Liver (tissue), 10 donors: ENCODE measurements at places on chromosomes 16 and 17.

GRCh38 chr16:13421726-13422125, 498.2 kb upstream of the ERCC4 start:
- H3K4me3 ChIP-seq, result no peak overlapping the region
- DNase-seq, result no peak
- peaks cover 3% of the 10 kb centered on the region for H3K36me3 ChIP-seq

GRCh38 chr17:5621729-5622128, 37.4 kb upstream of the NLRP1 start:
- DNase-seq, result no peak
- no peak overlapping the region for H3K27ac ChIP-seq
- H3K27me3 ChIP-seq, result no peaks in the 10 kb centered on the region

- peaks cover 9% of the 10 kb centered on the region for H3K4me1 ChIP-seq
- peak within 1 kb of the TSS; percentile 81 for H3K4me3 ChIP-seq
- H3K27me3 ChIP-seq, result no peaks in the 10 kb centered on the region
Observed at GRCh38 chr17:41835800-41836549, at the start of gene NT5C3B. Gene NT5C3B (minus strand): TSS chr17:41836232. CDS start chr17:41836193, 39 bp downstream.

DNA sequence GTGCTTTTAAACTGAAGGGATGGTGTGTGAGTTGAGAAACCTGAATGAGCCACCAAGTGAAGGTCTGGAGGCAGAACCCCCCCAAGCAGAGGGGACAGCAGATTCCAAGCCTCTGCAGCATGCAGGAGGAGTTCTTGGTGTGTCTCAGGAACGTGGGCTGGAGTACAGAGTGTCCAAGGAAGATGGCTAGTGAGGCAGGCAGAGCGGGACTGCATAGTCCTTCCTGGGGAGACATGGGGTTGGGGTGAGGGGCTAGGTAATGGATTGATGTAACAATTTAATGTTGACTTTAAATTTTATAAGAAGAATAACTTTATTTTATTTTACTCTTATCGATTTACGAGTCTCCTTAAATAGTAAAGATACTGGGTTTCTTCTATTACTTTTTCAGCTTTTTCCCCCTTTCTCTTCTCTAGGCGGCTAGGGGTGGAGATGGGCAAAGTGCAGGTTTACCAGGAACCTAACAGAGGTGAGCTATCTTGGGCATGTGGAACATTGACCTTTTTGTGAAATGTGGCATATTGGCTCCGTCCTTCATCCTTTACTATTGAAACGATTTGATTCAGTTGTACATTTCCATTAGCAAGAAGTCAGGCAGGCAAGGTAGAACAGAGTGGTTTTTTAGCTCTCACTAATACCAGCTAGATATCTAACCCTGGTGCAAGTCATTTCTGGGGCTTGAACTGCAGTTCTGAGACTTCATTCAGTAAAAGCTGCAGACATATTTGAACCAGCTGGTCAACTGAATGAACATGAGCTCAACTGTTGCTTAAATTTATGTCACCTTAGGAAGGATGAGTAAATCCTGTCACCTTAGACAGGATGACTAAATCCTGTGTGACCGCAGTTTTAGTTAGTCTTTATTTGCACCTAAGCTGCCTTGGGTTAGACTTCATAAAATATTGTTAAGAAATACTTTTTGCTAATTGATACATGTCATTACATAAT, 9.2 kb downstream of the PRPSAP2 start:
- H3K4me1 ChIP-seq, result peaks cover 4% of the 10 kb centered on the region
- peak overlapping the region; percentile 28 for H3K27ac ChIP-seq
- no peak for DNase-seq
- no peaks in the 10 kb centered on the region for H3K27me3 ChIP-seq

GRCh38 chr17:17042384-17042736, at the start of gene MPRIP:
Gene MPRIP (plus strand): TSS chr17:17042457. CDS start chr17:17042849, 392 bp downstream.
- DNase-seq, result no peak
- H3K27me3 ChIP-seq, result no peaks in the 10 kb centered on the region
- H3K4me1 ChIP-seq, result peaks cover 41% of the 10 kb centered on the region
- no peaks in the 10 kb centered on the region for H3K36me3 ChIP-seq

DNA sequence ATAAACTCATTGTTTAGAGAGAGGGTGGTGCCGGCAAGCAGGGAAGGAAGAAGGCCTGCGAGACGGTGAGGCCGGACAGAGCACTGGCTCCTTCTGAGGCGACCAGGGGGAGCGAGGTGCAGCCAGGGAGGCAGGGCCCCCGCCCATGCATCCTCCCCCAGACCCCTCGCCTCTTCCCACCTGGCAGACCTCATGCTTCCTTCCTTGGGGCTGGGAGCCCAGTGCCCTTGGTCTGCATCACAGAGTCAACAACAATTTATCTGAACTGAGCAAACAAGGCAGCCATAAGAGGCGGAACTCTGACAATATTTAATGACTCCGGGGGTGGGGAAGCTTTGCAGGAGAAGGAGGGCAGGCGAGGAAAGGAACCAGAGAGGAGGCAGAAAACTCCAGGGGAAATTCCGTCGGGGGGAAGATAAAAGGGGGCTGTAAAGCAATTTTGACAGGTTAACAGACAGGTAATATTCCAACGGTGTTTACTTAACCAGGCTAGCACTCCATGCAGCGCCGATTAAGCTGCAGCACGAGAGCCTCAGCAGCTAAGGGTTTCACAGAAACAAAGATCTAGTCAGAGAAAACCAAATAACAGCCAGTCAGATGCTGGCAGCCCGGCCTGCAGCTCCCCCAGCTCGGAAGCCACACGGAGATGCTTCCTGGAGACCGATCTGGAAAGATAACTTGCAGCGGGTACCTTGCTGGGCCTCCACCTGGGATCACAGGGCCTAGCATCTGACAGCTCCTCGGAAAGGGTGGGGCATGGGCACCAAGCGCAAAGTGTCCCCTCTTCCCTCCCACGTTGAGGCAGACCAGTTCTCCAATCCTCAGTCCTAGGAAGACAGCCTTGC, 398.2 kb downstream of the SOX9 start:
- H3K27me3 ChIP-seq, result no peaks in the 10 kb centered on the region
- DNase-seq, result no peak
- no peak overlapping the region for H3K27ac ChIP-seq
- H3K4me1 ChIP-seq, result no peaks in the 10 kb centered on the region
- no peak overlapping the region for H3K4me3 ChIP-seq

- peak overlapping the region; percentile 94 for H3K4me3 ChIP-seq
- peaks cover 3% of the 10 kb centered on the region for H3K36me3 ChIP-seq
- H3K4me1 ChIP-seq, result peaks cover 18% of the 10 kb centered on the region
- H3K27ac ChIP-seq, result peak overlapping the region; percentile 88
- DNase-seq, result no peak
Observed at GRCh38 chr17:3845291-3845620, 790 bp downstream of the NCBP3 start.

DNA sequence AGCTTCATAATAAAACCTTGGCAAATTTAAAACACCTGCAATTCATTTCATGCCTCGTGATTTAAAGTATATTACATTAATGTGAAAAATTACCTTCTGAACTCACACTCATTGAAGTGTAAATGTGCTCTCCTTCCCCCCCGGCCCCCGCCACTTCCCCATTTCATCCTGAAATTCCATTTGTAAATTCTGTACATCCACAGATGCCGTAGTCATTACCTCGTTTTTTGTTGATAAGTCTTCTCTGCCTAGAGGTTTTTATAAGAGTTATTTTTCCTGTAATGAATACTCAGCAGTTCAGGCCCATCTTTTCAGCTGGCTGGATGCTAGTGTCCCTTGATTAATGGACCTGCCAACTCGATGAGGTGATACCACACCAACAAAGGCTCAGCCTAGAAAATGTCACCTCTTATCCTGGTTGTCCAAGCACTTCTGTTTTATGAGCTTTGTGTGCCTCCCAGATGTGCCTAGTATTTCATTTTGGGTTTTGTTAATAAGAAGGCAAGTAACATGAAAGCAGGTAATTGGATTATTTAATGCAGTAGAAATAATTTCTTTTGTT, 64.8 kb upstream of the KIFC3 start:
- H3K4me1 ChIP-seq, result peaks cover 8% of the 10 kb centered on the region
- H3K27me3 ChIP-seq, result no peaks in the 10 kb centered on the region
- H3K36me3 ChIP-seq, result no peaks in the 10 kb centered on the region

- H3K4me3 ChIP-seq, result no peak overlapping the region
- H3K4me1 ChIP-seq, result no peaks in the 10 kb centered on the region
- no peaks in the 10 kb centered on the region for H3K27me3 ChIP-seq
- H3K27ac ChIP-seq, result no peak overlapping the region
- DNase-seq, result no peak
Observed at GRCh38 chr17:31678431-31678830, 180.6 kb downstream of the COPRS start.

DNA sequence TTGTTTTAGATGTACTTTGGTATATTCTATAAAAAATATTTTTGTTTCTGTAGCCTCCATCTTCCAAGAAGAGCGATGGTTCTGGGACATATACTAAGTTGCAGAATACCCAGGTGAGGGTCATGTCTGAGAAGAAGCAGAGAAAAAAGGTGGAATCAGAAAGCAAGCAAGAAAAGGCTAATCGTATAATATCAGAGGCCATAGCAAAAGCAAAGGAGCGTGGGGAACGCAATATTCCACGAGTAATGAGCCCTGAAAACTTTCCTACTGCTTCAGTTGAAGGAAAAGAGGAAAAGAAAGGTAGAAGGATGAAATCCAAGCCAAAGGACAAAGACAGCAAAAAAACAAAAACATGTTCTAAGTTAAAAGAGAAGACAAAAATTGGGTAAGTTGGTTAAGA, 154.6 kb downstream of the CHD9 start:
- DNase-seq, result no peak
- H3K4me1 ChIP-seq, result peaks cover 7% of the 10 kb centered on the region
- H3K4me3 ChIP-seq, result no peak overlapping the region
- H3K27me3 ChIP-seq, result no peaks in the 10 kb centered on the region

- H3K36me3 ChIP-seq, result no peaks in the 10 kb centered on the region
- DNase-seq, result no peak
- H3K4me3 ChIP-seq, result peak overlapping the region; percentile 61
- H3K4me1 ChIP-seq, result peaks cover 8% of the 10 kb centered on the region
Observed at GRCh38 chr17:3722716-3723115, 987 bp upstream of the HASPIN start.

GRCh38 chr17:43579566-43580140, 33.5 kb upstream of the ETV4 start:
- no peaks in the 10 kb centered on the region for H3K36me3 ChIP-seq
- no peak overlapping the region for H3K27ac ChIP-seq
- no peak for DNase-seq
- H3K4me3 ChIP-seq, result no peak overlapping the region
- H3K27me3 ChIP-seq, result no peaks in the 10 kb centered on the region
- no peaks in the 10 kb centered on the region for H3K4me1 ChIP-seq

GRCh38 chr16:79317521-79317920, 283.0 kb downstream of the MAF start:
- H3K4me3 ChIP-seq, result no peak overlapping the region
- DNase-seq, result no peak
- no peak overlapping the region for H3K27ac ChIP-seq
- no peaks in the 10 kb centered on the region for H3K36me3 ChIP-seq

- no peaks in the 10 kb centered on the region for H3K27me3 ChIP-seq
- H3K27ac ChIP-seq, result no peak overlapping the region
- H3K4me3 ChIP-seq, result no peak overlapping the region
- no peaks in the 10 kb centered on the region for H3K36me3 ChIP-seq
- no peak for DNase-seq
- peaks cover 4% of the 10 kb centered on the region for H3K4me1 ChIP-seq
Observed at GRCh38 chr17:43028221-43028861, 3.3 kb downstream of the RND2 start.

- H3K4me3 ChIP-seq, result peak overlapping the region; percentile 79
- peaks cover 15% of the 10 kb centered on the region for H3K4me1 ChIP-seq
- H3K27me3 ChIP-seq, result no peaks in the 10 kb centered on the region
- no peaks in the 10 kb centered on the region for H3K36me3 ChIP-seq
Observed at GRCh38 chr16:19169082-19169639, 1.1 kb downstream of the SYT17 start.

GRCh38 chr16:86462334-86463084, 47.8 kb upstream of the FOXF1 start:
- no peaks in the 10 kb centered on the region for H3K4me1 ChIP-seq
- no peak overlapping the region for H3K27ac ChIP-seq
- no peaks in the 10 kb centered on the region for H3K36me3 ChIP-seq
- no peak for DNase-seq
- no peak overlapping the region for H3K4me3 ChIP-seq

- no peaks in the 10 kb centered on the region for H3K27me3 ChIP-seq
- H3K27ac ChIP-seq, result no peak overlapping the region
- no peak for DNase-seq
- no peaks in the 10 kb centered on the region for H3K36me3 ChIP-seq
- peaks cover 9% of the 10 kb centered on the region for H3K4me1 ChIP-seq
- H3K4me3 ChIP-seq, result no peak overlapping the region
Observed at GRCh38 chr17:43755389-43755875, 3.2 kb downstream of the SOST start.

DNA sequence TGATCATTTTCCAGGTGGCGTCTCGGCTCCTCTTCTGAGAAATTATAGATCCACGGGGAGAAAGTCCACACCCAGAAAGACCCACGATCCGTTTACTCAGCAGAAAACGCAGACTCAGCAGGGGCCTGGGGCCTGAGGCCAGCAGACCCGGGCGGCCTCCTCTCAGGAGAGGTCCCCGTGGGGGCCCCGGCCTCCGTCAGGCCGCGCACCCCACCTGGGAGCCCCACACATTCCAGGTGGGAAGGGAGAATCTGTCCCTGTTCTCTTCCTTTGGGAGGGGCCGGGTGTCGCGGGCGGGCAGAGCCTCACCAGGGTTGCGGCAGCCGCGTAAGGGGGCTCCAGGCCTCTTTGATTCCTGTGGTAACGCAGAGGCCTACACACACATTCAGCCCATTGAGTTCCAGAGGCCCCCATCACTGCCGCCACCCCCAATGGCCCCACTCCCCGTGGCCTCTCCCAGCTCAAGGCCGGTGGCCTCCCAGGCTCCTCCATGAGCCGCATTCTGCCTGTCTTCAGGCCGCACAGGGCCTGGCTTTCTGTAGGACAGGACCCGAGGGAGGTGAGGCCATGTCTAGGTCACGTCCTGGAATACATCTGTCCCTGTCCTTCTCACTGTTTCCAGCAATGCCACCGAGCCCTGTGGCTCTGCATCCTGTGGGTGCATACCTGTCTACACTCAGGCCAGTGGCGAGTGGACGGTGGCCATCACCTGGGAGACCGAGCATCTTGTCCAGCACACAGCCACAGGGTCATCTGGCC, 1.6 kb upstream of the IGFALS start:
- H3K36me3 ChIP-seq, result no peaks in the 10 kb centered on the region
- no peak overlapping the region for H3K4me3 ChIP-seq
- H3K27ac ChIP-seq, result peak overlapping the region; percentile 76
- H3K4me1 ChIP-seq, result peaks cover 49% of the 10 kb centered on the region
- no peaks in the 10 kb centered on the region for H3K27me3 ChIP-seq

DNA sequence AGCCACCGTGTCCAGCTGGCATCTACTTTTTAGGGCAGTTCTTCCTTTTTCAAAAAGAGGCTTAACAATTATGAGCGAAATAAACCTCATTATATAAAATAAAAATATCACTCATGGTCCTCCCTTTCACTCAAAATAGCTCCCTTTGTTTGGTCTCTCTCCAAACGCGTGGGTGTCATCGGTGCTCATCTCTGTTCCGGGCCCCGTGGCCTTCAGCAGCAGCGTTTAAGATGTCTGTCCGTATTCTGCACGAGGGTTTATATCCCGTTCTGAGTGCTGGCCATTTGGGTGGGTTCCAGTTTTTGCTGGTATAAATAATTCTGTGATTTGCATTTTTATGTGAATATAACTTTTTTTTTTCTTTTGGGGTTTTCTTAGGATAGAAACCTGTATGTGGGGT, 33.4 kb downstream of the PRMT7 start:
- H3K27me3 ChIP-seq, result no peaks in the 10 kb centered on the region
- no peak overlapping the region for H3K4me3 ChIP-seq
- peaks cover 35% of the 10 kb centered on the region for H3K36me3 ChIP-seq
- no peak overlapping the region for H3K27ac ChIP-seq
- H3K4me1 ChIP-seq, result peaks cover 18% of the 10 kb centered on the region
- DNase-seq, result no peak
